NCI-H345 (cell line): ENCODE measurements at places on chromosomes 3 and 15.

DNA sequence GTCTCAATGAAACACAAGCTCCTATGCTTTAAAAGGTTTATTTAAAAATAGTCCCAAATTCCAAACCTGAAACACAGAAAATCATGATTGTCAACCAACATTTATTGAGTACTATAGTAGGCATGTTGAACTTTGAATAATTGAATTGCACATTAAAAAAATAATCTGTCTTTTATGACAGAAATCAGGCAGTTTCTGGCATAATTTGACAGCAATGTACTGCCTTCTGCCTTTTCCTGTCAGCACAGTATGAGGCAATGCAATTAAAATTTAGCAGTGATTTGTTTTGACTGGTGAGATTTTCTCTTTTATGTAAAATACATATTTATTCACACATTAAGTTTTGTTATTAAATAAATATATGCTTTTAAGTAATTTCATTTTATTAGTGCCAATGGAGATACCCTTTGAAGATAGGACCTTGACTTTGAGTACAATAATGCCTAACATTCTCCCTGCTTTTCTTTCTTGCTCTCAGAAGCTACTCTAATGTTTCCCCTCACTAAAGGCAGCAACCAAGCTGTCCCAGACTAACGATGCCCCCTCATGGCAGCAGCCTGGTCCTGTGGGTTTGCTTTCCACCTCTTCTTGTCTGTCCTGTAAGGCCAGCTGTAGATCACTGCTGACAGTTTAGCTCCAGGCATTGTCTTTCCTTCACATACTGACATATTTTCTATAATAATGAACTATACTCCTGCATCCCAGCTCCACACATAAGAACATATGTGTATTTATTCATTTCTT is 346.7 kb downstream of the IL20RB start:
- no peak for DNase-seq

GRCh38 chr3:8891303-8891702 is 72.0 kb downstream of the RAD18 start:
- no peak for DNase-seq

DNA sequence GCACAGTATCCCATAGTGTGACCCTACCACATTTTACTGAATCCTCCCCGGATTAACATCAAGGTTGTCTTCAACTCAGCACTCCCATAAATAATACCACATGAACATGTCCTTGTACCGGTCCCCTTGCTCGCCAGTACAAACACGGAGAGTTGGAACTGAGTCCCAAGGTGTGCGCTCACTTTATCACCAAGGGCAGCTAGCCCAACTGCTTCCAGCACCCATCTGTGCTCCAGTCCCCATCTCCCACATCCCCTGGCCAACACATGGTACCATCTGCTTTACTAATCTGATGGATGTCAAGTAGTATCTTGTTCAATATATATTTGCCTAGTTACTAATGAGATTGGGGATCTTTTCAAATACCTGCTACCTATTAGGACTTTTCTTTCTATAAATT is 64.7 kb downstream of the ISG20 start:
- DNase-seq: no peak

DNA sequence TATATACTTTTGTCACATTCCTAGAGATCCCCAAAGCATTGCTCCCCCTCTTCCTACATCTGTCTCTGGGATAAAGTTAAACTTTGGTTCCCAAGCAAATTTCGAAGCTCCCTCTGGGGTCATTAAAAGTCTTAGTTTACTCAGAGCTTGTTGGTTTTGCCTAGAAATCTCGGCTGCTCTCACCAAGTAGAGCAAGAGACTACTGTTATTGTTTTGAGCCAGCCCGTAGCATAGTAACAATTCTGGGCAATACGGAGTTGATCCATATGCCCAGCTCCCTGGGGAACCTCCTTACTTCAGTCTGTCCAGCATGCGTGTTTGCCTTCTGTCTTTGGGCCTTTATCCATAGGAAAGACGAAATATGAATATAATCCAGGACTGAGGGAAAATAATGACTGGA is 10.0 kb upstream of the P3H2 start:
- DNase-seq: no peak
